ENCODE measurements at places on chromosomes 4 and X.

DNA sequence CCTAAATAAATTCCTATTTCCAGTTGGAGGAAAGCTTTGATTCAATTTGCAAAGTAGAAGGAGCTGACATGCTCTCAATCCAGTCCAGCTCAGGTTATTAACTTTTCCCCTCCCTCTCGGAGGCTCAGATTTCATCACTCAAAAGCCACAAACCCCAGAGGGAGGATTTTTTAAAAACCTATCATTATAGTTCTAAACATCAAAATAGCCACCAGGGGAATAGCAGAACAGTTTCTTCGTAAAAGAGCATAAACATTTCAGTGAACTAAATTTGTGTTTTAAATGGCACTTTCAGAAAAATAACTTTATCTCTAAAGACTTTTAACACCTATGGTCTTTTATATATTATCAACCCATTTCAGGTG, 8.8 kb downstream of the GPRIN3 start:
- DNase-seq, result no peak

GRCh38 chr4:87677731-87678130, 27.7 kb downstream of the DMP1 start:
- no peak for DNase-seq

DNA sequence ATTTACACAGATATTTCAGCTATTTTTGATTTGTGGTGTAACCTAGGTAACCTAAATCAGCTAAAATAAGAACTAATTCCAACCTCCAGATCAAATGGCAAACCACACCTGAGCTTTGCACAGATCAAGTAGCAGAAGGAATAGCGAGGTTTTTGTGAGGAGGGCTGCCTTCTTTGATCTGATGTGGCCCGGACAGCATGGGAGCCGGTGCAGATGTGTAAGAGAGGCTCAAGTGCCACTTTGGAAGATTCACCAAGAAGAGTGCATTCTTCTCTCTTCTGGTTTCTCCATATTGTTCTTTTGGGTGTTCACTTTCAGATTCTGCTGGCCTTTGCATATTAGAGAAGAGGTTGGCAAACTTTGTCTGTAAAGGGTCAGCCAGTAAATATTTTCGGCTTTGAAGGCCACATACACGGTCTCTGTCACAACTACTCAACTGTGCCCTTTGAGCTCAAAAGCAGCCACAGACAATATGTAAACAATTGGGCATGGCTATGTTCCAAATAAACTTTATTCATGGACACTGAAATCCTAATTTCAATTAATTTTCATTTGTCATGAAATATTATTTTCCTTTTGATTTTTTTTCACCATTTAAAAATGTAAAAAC, 78.9 kb upstream of the FAM9C start:
- no peak for DNase-seq

- no peak for DNase-seq
These were observed 240.6 kb downstream of the PABPC4L start for GRCh38 chr4:133960975-133961374.

DNA sequence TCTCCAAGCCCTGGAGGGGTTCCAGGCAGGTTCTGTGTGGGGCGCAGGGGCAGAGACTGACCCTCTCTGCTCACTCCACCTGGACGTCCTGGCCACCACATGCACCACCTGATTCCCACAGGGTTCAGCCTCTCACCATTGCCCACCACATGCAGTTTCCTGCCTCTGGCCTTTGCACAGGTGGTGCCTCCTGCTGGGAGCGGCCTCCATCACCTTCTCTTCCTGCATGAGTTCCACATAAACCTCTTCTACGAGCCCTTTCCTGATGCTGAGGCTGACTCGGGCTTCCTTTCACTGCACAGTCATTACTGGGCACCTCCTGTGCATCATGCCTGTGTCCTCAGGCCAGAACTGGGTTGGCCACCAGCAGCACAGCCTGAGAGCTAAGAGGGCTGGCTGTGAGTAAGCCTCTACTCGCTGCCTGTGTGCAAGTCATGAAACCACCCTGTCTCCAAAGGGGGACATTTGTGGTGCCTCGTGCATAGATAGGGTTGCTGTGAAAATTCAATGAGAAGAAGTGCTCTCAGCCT, 19.9 kb downstream of the MAN2B2 start:
- DNase-seq, result no peak

- no peak for DNase-seq
These were observed 173.4 kb upstream of the RAI2 start for GRCh38 chrX:18034504-18034903.

DNA sequence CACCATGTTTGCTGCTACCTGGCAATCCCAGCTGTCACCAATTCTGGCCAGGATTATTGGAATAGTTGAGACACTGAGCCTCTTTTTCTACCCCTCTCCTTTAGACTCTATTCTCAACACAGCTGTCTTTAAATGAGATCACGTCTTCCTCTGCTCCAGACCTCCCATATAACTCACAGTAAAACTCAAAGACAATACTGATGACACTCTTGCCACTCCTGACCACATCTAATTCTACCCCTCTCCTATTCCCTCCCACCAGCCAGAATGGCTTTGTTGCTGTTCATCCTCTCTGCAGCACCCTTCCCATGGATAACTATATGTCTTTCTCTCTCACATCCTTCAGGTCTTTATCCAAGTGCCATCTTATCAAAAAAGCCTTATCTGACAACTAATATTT, 188.6 kb upstream of the IL15 start:
- DNase-seq, result no peak

GRCh38 chr4:185735866-185736400, 76.1 kb downstream of the SORBS2 start:
- no peak for DNase-seq

- no peak for DNase-seq
These were observed 26.7 kb upstream of the BMP2K start for GRCh38 chr4:78749258-78749971.

DNA sequence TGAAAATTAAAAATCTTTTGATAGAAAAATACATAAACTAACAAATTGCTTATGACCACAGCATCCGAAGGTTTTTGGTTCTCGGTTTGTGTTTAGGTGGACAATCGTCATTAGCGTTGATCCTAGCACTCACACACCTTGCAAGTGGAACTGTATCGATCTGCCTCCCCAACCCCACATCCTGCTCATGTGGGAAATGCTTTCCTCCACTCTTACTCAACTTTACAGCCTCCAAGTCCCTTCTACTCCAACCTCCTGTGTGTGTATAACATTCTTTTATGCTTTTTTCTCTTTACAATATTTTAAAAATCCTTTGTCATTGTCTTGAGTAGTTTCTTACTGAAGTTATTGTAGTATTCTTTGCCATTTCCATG, 15.6 kb upstream of the TMEM131L start:
- DNase-seq, result no peak

DNA sequence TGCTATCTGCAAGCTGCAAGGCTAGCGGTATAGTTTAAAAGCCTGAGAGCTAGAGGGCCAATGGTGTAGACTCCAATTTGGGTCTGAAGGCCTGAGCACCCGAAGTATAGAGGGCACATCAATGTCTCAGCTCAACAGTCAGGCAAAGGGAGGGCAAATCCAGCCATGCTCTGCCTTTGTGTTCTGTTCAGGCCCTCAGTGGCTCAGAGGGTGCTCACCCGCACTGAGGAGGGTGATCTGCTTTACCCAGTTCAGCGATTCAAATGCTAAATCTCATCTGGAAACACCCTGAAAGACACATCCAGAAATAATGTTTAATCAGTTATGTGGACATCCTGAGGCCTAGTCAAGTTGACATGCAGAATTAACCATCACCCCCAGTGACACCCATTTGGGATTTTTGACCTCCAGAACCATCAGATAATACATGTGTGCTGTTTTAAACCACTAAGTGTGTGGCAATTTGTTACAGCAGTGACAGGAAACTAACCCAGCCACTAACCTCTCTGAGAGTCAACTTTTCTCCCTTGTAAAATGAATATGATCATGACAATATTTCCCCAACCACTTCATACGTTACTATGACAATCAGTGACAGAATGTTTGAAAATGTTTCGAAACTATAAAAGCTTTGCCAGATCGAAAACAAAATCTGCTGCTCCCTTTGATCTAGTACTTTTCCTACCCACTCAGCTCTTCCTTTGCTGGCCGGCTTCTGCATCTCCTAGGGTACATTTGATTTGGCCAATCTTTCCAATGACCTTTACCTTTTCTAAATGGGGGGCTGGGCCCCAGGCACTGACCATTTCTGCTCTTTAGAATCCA, 8.4 kb upstream of the TBL1X start:
- DNase-seq, result no peak

GRCh38 chrX:134737061-134737460, 78.8 kb upstream of the PLAC1 start:
- no peak for DNase-seq

GRCh38 chr4:71680706-71681105, 103.2 kb downstream of the GC start:
- DNase-seq, result no peak

- DNase-seq, result no peak
These were observed 12.4 kb downstream of the RAI2 start for GRCh38 chrX:17848545-17849265.

DNA sequence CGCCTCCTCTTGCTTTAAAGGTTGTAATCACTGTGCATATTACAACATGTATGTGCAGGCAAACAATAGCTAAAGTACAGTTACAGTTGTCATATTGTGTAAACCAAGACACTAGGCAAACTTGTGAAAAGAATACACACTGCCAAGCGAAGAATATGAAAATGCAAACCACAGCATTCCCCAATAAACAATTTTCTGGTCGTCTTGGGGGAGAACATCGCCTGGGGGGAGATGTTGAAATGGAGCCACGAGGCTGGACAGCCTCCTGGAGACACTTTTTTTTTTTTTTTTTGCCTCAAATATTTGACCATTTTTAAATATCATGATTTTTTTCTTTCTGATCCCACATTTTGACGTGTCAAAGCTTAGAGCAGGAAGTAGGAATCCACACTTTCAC, 51.7 kb upstream of the PDLIM3 start:
- no peak for DNase-seq

GRCh38 chr4:168440442-168441264, 39.6 kb downstream of the DDX60L start:
- DNase-seq, result no peak

DNA sequence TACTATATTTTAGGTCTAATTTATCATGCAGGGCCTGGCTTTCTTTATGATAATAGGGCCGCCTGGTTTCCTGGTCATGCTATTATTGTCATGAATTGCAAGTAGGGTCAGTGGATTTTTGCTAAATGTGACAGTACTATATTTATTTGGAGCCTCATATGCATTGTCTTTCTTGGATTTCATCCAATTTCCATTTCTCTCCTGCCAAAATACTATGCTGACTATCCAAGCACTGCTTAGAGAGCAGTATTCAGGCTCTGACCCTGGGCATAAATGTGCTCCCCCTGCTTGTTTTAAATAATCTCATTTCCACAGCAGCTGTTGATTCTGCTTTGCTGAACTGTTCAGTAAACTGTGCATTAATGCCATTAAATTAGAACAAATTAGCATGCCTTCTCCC, 269.3 kb downstream of the GPM6A start:
- no peak for DNase-seq

DNA sequence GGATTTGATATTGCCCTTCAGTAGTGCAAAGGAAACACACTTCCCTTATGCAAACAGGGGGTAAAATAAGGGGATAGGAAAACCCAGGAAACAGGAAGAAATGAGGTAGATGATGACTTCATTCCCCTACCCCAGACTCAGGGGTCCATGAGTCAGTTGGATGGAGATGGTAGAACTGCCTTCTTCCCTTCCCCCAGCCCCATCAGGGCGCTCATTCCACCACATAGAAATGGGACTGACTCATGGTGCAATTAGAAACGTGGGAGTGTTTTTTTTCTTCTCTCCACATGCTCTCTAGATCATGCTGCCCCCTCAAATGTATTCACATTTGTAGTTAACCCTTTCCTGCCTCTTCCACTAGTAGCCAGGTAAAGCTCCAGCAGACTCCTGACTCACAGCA, 23.1 kb upstream of the ARMCX2 start:
- no peak for DNase-seq

- DNase-seq, result no peak
These were observed 21.0 kb downstream of the LRPAP1 start for GRCh38 chr4:3511187-3511586.

- DNase-seq, result no peak
These were observed 104.6 kb upstream of the ETNPPL start for GRCh38 chr4:108867476-108867875.

DNA sequence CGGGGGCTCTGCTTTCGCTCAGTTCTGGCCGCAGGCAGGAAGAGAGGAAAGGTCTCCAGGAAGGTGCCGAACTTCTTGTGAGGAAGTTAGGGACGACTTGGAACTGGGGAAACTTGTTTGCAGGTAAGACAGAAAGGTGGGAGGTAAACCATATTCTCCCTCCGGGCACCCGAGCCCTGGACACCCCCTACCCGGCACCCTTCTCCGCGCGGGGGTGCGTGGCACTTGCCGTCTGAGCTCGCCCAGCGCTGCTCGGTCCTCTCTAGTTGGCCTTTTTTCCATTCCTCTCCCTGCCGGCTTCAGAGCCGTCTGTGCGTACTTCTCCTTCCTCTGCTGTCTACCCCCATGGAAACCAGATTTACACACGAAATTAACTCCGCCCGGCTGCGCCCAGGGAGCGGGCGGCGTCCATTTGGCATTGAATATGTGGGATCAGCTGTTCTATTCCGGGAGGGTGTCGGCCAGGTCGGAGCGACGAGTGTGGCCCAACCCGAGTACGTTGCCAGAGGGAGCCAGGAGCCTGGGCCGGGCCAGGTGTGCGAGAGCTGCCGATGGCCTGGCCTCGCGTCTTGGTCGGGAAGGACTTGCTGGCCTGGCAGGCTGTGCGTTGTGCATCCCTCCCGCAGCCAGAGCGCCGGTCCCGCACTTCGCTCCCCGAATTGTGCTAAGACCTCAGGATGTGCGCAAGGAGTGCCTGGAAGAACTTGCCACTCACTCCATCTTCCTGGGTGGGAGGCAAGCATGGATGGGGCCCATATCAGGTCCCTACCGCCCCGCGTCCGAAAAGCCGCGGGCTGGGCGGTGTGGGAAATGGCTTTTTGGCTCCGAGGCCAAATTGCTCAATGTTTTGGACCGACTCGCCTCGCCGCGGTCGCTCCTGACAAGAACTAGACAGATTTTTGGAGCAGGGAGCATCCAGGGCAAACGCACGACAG, 1.7 kb downstream of the PDGFRA start:
- no peak for DNase-seq

- DNase-seq, result no peak
These were observed 19.9 kb upstream of the MXD4 start for GRCh38 chr4:2281575-2282343.

Data from trophoblast cell (in vitro differentiated cells and primary cell).